ENCODE measurements at places on chromosomes 7 and 10.

DNA sequence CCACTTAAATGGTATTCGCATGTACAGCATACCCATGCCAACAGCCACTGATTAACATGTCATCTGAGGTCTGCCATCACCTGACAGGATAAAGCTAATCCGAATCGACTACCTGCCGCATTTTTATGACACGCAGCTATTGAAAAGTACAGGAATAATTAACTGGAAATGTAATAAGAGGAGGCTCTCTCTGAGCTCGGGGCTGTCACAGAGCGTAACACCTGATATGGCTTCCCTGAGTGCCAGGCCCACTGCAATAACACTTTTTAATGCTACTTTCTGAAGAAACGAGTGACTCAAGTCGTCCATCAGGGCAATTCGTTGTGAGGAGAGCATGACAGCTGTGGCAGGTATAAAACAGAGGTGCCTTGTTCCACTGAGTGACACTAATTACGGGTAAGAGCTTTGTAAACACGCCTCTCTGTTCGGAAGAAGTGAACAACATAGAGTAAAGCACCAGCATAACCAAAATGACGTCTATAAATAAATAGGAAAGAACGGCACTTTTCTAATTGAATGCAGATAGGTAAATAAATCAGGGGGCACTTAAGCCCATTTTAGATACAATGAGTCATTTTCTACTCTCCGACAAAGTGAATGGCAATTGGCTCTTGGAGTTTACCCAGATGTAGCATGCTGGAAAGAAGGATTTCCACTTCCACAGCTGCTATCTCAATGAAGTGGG, 56.5 kb upstream of the CREB5 start:
- DNase-seq: no peak

GRCh38 chr7:150951521-150951920, 26.6 kb downstream of the KCNH2 start:
- no peak for DNase-seq

DNA sequence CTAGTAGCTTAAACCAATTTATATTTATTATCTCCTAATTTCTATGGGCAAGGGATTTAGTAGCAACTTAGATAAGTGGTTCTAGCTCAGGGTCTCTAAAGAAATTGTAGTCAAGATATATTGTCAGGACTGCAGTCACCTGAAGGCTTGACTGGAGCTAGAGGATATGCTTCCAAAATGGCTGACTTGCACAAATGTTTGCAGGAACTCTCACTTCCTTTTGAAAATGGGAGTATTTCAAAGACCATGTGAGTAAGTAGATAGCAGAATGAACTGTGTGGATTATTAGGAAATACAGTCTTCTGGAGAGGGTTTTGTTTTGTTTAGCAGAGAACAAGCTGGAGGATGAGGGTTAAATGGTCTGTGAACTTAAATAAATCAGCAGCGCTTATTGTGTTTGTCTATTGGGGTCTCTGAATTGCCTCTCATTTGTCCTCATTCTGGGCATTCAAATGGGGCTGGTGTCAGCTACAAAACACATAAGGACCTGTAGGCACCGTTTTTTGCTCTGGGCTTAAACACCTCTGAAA, 524.6 kb downstream of the LRMDA start:
- no peak for DNase-seq

GRCh38 chr10:76440426-76440825, 1009.0 kb downstream of the LRMDA start:
- no peak for DNase-seq

GRCh38 chr10:28996947-28997551, 291.8 kb upstream of the LYZL1 start:
- DNase-seq: no peak

GRCh38 chr7:49762666-49763065, 10.8 kb upstream of the VWC2 start:
- no peak for DNase-seq

GRCh38 chr10:56547163-56547562, 186.1 kb upstream of the ZWINT start:
- DNase-seq: no peak

GRCh38 chr10:132078746-132079345, 13.1 kb downstream of the JAKMIP3 start:
- no peak for DNase-seq

DNA sequence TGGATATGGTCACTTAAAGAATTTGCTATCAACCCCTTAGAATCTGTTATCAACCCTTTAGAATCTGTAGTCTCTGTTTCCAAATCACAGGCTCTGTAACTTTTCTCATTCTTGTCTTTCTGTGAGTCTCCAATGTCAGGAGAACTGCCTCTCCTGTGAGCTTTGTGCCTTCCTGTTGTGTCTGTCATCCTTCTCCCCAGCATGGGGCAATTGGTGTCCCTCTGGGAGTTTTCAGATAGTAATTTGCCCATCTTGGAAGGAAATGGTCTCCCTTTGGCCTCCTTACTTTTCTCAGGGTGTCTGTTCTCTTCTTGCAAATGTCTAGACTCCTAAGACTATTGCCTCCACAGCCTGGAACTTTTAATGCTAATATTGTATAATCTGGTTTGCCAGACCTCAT, 521.9 kb downstream of the NRG3 start:
- no peak for DNase-seq

GRCh38 chr10:36265741-36266140, 623.6 kb upstream of the FZD8 start:
- no peak for DNase-seq

- no peak for DNase-seq
Observed at GRCh38 chr7:114417290-114417689, 2.7 kb downstream of the FOXP2 start.

DNA sequence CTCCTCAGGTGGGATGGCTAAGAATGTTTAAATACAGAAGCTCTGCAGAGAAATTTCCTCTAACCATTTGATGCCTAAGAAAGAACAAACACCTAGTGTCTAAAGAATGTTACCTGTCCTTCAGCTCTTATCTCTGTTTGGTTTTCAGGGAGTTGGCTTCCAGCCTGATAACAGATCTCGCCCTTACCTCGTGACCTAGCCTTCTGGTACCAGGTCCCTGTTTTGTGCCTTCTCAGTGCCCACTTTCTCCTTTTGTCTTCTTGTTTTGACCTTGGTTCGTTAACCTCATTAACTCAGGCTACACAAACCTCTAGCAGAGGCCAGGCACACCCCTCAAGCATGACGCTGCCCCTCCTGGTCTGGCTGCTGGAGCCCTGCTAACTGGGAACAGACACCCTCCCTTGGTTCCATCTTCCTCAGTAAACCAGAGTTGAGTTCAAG, 16.1 kb upstream of the RAB11FIP2 start:
- DNase-seq: no peak

DNA sequence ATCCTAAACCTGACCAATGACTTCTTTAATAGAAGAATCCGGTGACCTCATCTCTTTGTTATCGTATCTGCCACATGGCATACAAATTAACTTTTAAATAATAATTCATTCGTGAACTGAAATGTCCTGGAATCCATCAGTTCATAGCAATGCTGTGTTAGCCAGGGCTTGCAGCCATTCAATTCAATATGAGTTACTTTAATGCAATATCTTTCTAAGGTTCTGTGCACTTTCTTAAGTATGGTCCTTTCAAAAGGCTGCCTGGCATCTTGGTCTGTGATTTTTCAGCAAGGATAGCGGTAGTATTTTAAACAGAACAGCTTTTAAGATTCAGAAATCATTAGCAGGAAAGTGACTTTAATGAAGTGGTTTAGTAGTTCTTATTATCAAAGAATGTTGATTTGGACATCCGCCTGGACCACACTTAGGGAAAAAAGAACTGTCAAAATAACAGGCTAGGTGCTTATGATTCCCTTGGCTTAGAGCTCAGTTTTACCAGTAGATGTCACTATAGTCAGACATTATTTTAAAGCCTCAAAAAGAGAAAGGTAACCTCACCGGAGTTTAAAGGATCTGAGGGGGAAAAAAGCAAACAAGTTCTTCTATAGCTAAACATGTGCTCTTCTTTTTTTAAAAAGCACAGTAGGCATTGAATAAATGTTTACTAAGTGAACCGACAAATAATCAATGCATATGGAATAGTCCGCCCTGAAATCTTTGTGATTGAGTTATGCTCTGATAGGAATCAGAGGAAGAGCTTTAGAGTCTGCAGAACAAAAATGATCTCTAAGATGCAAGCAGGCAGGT, 22.7 kb downstream of the SLC35G1 start:
- no peak for DNase-seq

DNA sequence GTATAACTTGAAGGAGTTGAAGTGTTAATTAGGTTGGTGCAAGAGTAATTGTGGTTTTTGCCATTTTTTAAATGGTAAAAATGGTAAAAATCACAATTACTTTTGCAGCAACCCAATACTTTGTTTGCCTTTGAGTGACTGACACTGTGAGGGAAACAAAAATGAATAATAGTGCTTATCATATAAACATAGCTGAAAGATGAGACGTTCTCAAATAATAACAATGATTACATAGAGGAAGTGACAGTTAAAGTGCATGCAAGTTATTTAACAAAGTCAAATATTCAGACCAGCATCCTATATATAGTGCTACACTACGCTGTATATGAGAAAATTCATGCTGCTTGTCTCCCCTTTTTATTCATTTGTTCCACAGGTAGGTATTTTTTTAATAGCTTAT, 4.7 kb upstream of the HBP1 start:
- no peak for DNase-seq

DNA sequence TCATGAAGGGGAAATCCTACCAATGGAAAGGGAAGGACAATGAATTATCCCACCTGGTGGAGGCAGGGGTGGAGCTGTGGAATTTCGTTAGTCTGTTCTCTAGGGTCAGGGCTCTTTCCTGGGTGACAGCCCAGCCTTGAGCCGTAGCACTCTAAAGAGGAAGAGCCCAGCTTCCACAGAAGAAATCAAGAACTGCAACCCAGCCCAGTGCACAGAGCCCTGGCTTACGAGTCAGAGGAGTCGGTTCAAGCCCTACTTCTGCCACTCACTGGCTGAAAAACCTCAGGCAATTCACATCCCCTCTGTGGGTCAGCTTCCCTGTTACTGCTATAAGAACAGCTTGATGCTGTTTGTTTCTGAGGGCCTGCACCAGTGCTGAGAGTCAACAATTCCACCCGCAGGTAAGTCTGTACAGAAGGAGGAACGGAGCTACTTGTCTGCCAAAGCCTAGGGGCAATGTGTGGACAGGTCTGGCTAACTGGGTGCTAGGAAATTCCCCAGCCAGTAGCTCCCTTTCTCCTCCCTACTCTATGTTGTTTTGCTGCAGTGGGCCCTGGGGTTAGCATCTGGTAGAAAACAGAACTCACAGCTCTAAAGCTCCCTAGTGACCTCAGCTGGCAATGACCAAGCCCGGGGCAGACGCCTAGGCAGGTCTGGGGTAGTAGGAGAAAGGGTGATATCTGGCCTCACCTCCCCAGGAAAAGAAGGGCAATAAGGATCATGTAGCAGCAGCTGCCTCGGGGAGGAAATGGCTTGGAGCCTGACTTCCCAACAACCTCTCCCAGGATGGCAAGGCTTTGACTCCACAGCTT, 3.3 kb downstream of the AVPI1 start:
- DNase-seq: no peak

- no peak for DNase-seq
Observed at GRCh38 chr10:76962851-76963250, 674.8 kb downstream of the KCNMA1 start.

Data from stimulated activated CD8-positive, alpha-beta memory T cell treated with anti-CD3 and anti-CD28 coated beads, Interleukin-2, amount 100 ng/mL, for 1 hour (primary cell).